ENCODE measurements at places on chromosomes 2 and 18.

DNA sequence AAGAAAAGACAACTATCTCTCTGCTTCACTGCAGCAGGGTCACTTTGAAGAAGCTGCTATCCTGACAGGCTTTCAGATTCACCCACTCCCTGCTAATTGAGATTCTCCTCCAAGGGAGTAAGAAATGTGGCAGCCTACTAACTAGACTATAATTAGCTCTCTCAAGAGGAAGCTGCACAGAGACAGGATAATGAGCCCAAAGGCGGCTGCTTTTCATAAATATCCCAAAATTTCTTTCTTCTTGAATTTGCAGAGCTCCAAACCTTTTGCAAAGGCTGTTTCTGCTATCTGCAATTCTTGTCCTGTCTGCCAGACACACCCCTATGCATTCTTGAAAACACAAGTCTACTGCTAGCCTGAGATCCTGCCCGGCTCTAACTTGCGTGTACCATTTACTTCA lies 54.0 kb upstream of the RNU4ATAC start:
- DNase-seq = no peak

GRCh38 chr18:23825496-23825895 lies 136.2 kb downstream of the LAMA3 start:
- no peak for DNase-seq

- DNase-seq = no peak
Observed at GRCh38 chr2:159147690-159148089, 138.8 kb downstream of the WDSUB1 start.

GRCh38 chr2:120526997-120527945 lies 181.3 kb downstream of the INHBB start:
- no peak for DNase-seq

- DNase-seq = no peak
Observed at GRCh38 chr2:65937379-65938160, 497.4 kb upstream of the MEIS1 start.

DNA sequence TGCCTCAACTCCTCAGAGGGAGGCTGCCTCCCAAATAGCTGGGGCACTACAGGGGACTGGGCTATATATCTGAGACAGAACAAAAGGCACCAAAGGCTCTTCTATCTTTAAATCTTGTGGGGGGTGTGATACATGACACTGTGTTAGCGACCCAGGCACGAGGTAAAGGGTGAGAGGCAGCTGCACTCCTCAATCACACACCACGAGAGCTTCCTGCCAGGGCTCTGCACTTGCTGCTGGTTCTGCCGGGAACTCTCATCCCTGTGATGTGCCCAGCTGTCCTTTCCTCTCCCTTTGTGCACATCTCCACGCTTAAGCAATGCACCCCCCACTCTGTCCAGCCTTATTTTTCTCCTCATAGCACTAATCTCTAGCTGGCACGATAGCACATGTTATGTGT lies 32.4 kb downstream of the NPC1 start:
- DNase-seq = no peak

DNA sequence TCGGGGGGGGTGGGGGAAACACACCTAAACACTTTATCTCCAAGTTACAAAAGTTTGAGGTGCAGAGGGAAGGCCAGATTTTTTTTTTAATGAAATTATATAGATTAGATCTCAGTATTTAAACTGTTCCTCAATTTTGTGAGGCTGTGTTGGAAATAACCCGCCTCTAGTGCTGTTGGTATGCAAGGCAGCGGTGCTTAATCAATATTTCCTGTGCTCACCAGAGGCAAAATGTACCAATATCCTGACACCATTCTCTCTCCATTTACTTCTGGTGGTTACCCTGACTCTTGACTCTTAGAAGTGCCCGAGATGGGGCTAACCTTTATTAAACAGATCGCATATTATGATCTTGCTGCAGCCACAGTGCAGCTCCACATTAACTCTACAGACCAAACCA lies 54.8 kb upstream of the EML6 start:
- no peak for DNase-seq

DNA sequence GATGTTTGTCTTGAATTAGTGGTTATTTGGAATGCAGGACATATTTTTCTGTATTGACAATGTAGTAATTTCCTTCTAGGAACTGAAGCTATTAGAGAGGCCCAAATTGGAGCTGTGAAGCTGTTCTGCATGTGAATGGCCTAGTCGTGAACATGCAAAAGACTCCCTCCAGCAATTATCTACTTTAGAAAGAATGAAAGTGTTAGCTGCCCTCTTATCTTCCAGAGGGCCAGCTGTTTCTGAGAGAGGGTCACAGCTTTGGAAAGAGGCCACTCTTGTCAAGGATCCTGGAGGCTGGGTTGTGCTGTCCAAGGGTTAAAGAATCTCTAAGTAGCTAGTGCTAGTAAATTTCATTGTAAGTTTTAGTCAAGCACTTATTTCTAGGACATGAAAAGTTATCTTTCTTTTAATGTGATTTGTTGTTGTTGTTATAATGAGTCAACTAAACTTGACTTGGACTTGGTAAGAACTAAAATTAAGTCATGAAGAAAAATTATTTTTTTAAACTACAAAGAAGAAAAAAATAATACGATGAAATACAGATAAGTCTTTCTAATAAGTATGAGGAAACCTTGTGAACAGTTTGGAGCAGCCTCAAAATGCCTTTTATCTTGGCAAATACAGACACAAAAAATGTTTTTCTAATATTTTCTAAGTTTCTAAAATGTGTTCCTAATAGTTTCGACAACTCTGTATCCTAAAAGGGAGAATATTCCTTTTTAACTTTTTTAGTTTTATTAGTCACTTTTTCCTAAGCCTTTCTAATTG lies 36.8 kb downstream of the DPP4 start:
- DNase-seq = no peak

- no peak for DNase-seq
Observed at GRCh38 chr2:229708335-229708734, 6.0 kb downstream of the DNER start.

DNA sequence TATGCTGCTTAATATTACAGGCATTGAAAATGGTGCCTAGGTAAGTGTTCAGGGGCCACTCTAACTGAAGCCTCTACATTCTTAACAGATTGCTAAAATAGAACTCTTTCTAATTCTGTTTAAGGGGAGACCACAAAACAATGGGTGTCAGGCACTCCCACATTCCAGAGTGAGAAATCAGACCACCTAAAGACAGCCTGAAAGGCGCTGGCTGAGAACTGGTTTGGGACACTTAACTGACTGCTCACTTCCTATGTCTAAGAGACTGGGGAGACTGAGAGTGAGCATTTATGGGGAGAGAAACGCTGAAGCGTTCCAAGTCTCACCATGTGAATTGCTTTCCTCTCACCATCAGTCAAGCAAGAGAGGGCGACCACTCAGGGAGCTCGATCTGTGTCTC lies 108.8 kb upstream of the ITGB6 start:
- DNase-seq = no peak

GRCh38 chr2:128403814-128404708 lies 85.4 kb upstream of the HS6ST1 start:
- DNase-seq = no peak

GRCh38 chr2:216574046-216574445 lies 59.2 kb upstream of the IGFBP2 start:
- no peak for DNase-seq

DNA sequence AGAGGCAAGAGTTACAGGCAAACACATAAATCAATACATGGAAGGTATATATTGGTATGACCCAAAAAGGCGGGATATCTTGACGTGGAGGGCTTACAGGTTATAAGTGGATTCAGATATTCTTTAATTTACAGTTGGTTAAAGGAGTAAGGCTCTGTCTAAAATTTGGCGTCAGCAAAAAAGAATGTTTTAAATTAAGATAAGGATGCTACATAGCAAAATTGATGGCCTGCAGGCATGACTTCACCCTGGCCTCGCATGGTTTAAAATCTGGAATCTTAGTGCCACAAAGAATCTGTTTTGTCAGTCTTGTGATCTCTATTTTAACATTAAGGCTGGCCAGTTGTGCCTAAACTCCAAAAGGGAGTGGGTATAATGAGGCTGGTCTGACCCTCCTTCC lies 58.4 kb upstream of the REL start:
- DNase-seq = no peak

GRCh38 chr18:54043484-54044251 lies 180.8 kb downstream of the MBD2 start:
- no peak for DNase-seq

DNA sequence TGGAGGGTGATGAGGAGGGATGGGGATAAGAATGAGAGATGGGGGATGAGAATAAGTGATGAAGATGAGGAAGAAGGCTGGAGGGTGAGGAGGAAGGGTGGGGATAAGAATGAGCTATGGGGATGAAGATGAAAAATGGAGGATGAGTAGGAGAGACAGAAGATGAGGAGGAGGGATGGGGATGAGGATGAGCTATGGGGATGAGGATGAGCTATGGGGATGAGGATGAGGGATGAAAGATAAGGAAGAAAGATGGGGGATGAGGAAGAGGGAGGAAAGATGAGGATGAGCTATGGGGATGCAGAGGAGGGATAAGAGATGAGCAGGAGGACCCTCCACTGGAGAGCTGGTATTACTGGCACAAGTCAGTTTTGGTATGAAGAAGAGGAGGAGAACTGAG lies 231.5 kb downstream of the NAPG start:
- DNase-seq = no peak

DNA sequence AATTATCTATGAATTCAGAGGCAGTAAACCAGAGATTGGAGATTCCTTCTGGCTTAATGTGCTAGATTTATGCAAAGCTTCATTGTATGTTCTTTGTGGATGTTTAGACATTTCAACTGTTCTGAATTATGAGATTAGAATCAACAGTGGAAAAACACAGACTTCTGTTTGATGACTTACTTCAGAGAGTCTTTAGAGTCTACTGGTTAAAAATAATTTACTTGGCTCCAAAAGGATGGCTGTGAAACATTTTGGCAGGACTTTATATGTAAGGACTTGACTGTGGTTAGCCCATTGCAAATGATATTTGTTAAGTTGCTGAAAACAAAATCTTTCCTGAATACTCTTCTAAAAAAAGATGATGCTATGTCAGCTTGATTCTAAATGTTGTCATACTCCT lies 25.5 kb upstream of the LRRC30 start:
- no peak for DNase-seq

- no peak for DNase-seq
Observed at GRCh38 chr2:25190536-25190935, 22.2 kb upstream of the POMC start.

GRCh38 chr18:78242806-78243205 lies 736.8 kb upstream of the SALL3 start:
- no peak for DNase-seq

- DNase-seq = no peak
Observed at GRCh38 chr18:24181806-24182205, 42.9 kb downstream of the CABYR start.

DNA sequence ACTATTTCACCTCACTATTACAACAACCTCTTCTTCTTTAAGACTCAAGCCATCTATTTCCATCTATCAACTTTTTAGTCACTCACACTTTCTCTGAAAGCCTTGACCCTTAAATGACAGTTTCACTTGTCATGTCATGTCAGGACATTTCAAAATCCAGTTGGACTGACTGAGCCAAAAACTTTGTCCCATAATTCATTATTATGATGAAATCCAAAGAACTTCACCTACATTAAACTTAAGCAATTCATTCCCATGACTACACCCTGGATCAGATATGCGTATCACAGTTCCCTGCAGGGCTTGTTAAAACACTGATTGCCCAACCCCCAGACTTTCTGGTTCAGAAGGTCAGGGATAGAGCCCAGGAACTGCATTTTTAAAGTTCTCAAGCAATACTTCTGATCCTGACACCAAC lies 26.5 kb downstream of the LDAH start:
- no peak for DNase-seq

DNA sequence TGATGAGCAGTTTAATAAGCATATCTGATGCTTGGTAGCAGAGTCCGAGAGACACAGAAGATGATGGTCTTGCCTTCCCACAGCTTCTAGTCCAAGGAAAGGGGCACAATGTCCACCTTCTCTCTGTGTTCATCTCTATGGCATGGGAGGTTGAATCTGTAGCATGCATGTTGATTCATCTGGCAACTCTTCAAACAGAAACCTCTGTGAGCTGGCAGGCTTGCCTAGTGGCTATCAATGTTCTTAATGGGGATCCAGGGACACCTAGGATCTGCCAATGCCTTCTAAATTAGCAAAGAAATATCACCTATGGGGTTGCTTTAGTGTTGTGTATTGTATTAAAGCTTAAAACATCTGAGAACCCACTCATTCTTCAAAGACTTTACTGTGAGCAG lies 170.8 kb downstream of the INO80D start:
- no peak for DNase-seq

DNA sequence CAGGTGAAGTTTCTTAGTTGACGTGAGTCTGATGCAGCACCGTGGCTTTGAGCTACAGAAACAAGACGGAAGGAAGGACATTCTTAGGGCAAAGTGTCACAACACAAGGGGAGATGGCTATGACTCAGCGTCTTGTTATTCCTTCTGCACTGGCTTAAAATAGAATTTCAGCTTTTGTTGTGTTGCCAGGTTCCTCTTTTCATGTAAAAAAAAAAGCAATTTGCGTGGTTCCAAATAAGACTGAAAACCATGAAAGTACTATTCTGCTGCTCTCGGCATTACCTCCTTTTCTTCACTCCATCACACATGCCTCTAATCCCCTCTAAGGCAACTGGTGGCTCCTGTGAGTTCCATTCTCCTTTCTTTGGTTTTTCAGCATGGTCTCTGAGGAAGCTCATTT lies 150.1 kb downstream of the ANTXR1 start:
- DNase-seq = no peak

DNA sequence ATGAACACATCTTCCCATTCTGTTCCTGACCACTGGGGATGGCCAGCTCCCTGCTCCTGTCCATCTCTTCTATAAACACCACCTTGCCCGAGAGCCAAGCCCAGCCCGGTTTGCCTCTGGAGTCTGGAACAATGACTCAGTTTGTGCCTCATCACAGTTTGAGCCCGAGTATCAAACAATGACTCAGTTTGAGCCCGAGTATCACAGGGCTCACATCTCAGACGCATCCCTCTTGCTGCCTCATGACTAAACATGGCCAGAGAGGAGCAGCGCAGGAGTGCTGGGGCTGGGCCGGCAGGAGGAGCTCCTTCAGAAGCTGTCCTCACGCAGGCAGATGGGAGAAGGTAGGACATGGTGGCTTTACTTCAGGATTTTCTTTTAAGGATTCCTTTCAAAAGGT lies 68.7 kb downstream of the PXDN start:
- DNase-seq = peak; percentile 72

DNA sequence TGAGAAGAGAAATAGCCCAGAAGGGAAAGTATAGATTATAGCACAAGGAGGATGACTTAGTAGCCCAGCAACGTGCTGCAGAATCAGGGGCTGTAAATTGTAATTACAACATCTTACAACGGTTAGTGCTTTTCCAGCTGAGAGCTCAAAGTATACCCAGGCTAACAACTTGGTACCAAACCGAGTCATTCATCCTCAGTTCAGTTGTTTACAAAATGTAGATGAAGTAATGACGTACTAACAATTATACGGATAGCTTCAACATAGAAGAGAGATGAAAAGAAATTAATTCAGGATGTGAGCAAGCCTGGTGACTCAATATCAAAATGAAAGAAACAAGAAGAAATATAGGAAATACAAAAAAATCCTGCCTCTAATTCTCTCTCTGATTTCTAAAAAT lies 99.2 kb downstream of the DYNAP start:
- no peak for DNase-seq
